ENCODE measurements at places on chromosomes 16 and 17. TPM values are rescaled to one million over a fixed set of nuclear protein-coding genes. Genes with fewer than 3 reads are reported as not detected.

DNA sequence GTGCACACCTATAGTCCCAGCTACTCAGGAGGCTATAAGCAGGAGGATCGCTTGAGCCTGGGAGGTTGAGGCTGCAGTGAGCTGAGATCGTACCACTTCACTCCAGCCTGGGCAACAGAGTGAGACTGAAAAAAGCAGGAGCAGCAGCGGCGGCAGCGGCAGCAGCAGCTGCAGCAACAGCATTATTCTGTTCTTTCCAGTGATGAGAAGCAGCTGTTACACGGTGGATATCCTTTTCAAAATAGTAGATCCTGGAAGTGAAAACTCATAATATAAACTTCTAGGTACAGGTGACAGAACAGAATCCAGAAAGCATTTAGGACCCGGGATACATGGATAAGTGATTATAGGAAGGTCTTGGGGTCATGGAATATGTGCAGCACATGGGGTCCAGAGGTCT is 17.8 kb upstream of the HNF1B start:
- DNase-seq = no peak

DNA sequence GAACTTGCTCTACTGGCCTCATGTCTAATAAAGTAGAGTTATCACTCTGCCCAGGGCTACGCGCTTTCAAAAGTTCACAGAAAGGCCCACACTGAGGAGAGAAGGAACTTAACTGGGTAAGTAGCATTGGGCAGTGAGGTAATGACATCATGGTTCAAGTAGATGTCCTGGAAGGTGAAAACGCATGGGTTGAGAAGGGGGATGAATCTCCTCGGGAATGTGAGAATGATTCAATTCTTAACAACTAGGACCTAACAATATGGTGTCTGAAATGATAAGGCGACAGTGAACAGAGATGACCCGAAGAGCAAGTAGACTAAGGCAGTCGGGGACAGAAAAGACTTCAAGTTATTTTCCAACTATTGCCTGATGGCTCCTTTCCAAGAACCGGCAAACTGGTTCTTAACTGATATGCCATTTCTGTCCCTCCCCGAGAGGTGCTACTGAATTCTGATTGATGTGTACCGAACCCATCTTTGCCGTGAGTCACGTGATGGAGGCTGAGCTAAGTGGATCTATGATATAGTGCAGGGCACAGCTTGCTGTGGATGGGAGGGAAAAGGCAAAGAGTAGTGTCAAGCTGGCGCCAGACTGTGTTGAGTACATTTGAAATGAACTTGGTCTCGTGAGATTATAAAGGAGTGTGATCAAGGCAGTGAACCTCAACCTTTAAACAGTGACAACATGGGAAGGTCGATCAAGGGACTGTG is 44.1 kb downstream of the MARCHF10 start:
- DNase-seq = no peak

DNA sequence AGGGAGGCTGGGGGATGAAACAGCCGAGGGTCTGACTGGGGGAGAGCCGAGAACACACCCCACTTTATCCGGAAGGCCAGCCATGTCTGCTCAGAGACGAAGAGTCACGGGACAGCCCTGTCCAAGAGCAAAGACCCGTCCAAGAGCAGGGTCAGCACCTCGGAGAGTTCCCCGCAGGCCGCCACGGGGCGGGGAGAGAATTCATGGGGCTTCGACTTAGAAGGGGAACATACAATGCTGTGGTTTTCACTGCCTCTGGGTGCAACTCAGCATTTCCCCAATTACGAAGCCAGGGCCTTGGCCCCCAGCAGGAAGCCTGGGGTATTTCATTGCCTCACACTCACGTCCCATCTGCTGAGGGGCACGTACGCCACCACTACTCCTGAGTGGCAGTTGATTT is 59.3 kb downstream of the JPH3 start:
- peak; percentile 36 for DNase-seq

GRCh38 chr17:70128727-70129238 is 40.5 kb upstream of the KCNJ2 start:
- no peak for DNase-seq

- no peak for DNase-seq
Observed at GRCh38 chr16:57240851-57241250, 4.2 kb upstream of the ARL2BP start.

GRCh38 chr17:76929601-76930000 is 61.4 kb downstream of the MGAT5B start:
- no peak for DNase-seq

Gene KATNB1
- 30.0 TPM for total RNA-seq

Gene SMIM36
- not detected for total RNA-seq

Gene ZFHX3
- total RNA-seq = 0.72 TPM

Gene IL34
- total RNA-seq = not detected

Gene METTL16
- total RNA-seq = 45.5 TPM

Gene RAMP2
- not detected for total RNA-seq

Gene RUNDC3A
- total RNA-seq = not detected

Measured in activated naive CD4-positive, alpha-beta T cell treated with anti-CD3 and anti-CD28 coated beads for 36 hours (primary cell).